Left renal cortex interstitium (tissue), 4 donors: ENCODE measurements at places on chromosomes 6 and 20. TPM values are rescaled to one million over a fixed set of nuclear protein-coding genes. Genes with fewer than 3 reads are reported as not detected.

The SNAP25 gene
- 6.3 TPM for polyA plus RNA-seq

DNA sequence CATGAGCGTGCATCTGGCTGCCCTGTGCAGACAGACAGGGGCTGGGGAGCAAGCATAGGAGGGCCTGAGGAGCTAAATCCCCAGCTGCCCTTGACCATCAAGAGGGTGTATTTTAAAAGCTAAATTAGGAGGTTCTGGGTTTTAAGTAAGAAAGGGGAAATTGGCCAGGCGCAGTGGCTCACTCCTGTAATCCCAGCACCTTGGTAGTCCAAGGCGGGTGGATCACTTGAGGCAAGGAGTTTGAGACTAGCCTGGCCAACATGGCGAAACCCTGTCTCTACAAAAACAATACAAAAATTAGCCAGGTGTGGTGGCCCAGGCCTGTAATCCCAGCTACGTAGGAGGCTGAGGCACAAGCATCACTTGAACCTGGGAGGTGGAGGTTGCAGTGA is 27.8 kb downstream of the SERPINB6 start:
- no peak for DNase-seq

The MAP7 gene
- polyA plus RNA-seq = 28.2 TPM

The RBPJL gene
- polyA plus RNA-seq = not detected

DNA sequence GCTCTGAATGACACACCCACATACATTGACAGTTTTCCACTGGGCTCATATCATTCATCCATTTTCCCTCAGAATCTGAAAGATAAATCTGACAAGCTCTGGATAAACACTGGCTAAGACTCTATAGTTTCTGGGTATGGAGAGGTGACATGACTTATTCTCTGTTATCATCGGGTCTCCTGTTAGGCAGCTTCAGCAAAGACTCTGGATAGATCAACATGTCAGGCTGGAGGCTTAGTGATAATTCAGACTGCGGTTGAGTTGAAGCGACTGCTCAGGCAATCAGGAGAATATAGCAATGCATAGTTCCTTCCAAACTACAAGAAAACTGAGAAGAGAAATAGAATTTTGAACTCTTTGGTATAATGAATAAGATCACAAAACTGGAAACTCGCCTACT is 394.6 kb downstream of the CBLN4 start:
- no peak for DNase-seq

The WFDC12 gene
- not detected for polyA plus RNA-seq

The PRSS35 gene
- polyA plus RNA-seq = 45.3 TPM
